Stimulated activated CD4-positive, alpha-beta T cell treated with anti-CD3 and anti-CD28 coated beads, Interleukin-2, amount 100 ng/mL, for 4 hours (primary cell): ENCODE measurements at places on chromosomes 1 and 21.

DNA sequence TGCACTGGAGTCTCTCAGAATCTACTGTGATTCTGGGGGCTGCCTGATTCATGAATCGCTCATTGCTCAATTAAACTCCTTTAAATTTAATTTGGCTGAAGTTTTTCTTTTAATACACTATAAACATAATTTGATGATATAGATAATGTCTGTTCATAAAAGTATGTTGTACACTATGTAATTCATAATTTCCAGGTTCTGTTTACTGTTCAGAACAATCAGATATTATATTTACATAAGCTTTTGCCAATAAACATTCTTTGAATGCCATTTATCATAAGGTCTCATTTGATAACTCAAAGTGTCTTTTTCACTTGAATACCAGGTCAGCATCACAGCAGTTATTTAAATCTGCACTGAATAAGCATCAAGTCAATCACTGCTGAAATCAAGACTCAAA, 39.6 kb downstream of the PIGK start:
- DNase-seq: no peak

DNA sequence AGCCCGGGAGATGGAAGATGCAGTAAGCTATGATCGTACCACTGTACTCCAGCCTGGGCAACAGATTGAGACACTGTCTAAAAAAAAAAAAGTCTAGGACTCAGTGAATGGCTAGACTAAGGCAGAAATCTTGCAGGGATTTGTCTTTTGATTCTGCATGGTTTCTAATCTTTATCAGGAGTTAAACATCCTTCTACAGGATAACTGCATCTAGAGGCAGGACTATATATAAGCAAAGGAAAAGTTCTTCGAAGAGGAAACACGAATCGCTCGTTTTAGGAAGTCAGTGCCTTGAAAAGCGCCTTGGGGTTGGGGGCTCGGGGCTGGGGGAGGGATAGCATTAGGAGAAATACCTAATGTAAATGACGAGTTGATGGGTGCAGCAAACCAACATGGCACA, 602 bp upstream of the UFC1 start:
- DNase-seq: no peak

DNA sequence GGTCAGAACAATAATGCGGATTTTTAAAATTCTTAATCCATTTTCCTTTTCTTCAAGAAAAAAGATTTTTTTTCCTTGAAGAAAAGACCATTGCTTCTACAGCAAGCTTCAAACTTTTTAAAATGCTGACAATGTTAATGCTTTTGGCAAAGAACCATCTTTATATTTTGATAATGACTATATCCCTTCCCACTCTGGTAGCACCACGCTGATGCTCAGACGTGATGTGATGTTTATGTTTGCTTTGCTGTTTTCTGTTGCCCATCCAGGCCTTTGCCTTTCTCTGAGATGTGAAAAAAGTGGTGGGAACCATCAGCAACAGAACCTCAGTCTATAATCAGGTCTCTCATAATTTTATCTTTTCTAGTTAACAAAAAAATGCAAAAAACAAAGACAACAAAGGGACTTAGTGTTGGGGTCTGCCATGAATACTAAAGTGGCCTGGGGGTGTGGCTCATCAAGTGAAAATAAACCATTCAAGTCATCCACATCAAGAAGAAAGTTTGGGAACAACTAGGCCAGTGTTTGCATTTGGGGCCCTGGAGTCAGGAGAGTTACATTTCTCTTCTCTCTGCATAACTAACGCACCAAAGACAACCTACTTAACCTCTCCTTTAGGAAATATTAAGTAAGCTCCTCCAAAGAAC, 244.6 kb upstream of the DMRTA2 start:
- DNase-seq: no peak

GRCh38 chr1:41343790-41344699, 17.2 kb upstream of the FOXO6 start:
- DNase-seq: no peak

GRCh38 chr1:2523891-2524609, 2.3 kb downstream of the PANK4 start:
- no peak for DNase-seq

DNA sequence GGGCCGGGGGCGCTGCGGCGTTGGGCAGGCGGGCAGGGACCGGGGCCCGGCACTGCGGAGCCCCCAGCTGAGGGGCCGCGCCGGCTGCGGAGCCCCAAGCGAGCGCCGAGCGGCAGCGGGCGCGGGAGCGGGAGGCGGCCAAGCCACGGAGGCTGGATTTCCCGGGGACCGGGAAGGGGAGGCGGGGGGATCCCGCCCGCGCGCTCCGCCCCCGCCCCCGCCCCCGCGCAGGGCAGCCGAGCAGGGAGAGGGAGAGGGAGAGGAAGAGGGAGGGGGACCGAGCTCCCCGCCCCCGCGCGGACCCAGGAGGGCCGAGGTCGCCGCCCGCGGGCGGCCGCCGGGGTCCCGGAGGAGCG, at the start of gene DLGAP3:
TSS of gene DLGAP3 (minus strand) at position 154 of the 356 bp plus-strand sequence. CDS start 24,267 bp downstream, outside the sequence.
- DNase-seq: no peak

DNA sequence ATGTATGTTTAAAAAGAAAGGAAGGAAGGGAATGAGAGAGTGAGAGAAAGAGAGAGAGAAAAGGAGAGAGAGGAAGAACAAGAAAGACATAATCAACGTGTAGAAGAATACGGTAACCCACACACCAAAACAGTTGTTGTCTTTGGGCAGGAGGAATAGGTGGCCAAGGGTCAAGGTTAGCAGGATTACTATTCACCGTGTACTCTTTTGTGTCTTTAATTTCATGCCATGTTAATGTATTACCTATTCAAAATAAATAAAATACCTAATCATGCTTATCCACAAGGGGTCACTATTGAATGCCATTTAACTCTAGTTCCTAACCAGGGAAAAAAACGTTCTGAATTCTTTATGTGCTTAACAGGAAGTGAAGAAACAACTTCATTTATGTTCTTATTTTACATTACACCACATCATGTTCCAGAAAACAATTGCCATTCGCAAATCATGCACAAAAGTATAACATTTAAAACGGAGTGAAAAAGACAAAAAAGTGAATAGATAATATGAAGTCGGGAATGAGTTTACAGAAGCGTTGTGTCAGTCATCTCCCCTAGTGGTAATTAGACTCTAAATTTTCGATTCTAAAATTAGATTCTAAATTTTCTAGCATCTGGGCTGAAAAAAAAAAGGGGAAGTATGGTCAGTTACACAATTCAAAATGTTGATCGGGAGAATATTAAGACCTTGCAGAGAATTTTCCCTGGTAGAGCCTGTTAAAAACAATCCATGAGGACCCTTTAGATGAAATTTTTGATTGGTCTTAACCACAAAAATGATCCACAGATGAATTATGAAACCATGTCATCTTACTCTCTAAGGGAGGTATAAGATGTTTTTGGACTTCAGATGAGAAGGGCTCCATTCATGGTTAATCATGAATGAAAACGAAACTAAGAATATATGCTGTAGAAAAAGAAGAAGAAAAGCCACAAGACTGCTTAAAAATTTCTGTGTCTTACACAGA, 700 bp upstream of the KMO start:
- no peak for DNase-seq

DNA sequence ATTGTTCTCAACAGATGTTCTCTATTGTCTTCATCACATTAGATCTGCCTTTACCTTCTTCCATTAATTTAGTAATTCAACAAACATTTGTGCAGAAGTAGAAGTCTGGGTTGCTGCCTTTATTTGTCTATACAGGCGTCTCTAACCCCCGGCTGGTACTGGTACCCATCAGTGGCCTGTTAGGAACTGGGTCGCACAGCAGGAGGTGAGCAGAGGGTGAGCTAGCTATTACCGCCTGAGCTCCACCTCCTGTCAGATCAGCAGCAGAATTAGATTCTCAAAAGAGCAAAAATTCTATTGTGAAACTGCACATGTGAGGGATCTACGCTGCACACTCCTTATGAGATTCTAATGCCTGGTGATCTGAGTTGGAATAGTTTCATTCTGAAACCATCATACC, 12.9 kb upstream of the EDEM3 start:
- no peak for DNase-seq
